CD8-positive, alpha-beta memory T cell (primary cell): ENCODE measurements at places on chromosomes 4 and X. TPM values are rescaled to one million over a fixed set of nuclear protein-coding genes. Genes with fewer than 3 reads are reported as not detected.

DMD gene
- 0.03 TPM for polyA plus RNA-seq

CENPVL3 gene
- polyA plus RNA-seq: not detected

ADGRG4 gene
- polyA plus RNA-seq: not detected

KLHL4 gene
- polyA plus RNA-seq: 0.43 TPM

SHROOM4 gene
- polyA plus RNA-seq: not detected

REPS2 gene
- 0.02 TPM for polyA plus RNA-seq

SASH3 gene
- 296 TPM for polyA plus RNA-seq

HDX gene
- 0.90 TPM for polyA plus RNA-seq

AFAP1 gene
- 2.3 TPM for polyA plus RNA-seq

SLITRK2 gene
- not detected for polyA plus RNA-seq

ASMTL gene
- polyA plus RNA-seq: 47.9 TPM

DCAF12L2 gene
- not detected for polyA plus RNA-seq

RAB41 gene
- polyA plus RNA-seq: not detected

ARHGAP4 gene
- polyA plus RNA-seq: 116 TPM

ADH5 gene
- 127 TPM for polyA plus RNA-seq

ELF4 gene
- polyA plus RNA-seq: 19.5 TPM

IGFBP7 gene
- not detected for polyA plus RNA-seq

GAGE12E gene
- not detected for polyA plus RNA-seq

MID1 gene
- polyA plus RNA-seq: not detected

SPANXN2 gene
- polyA plus RNA-seq: not detected

NLGN4X gene
- polyA plus RNA-seq: 0.21 TPM

OGT gene
- 35.6 TPM for polyA plus RNA-seq

FAM184B gene
- polyA plus RNA-seq: not detected

PRKX gene
- 79.4 TPM for polyA plus RNA-seq

MAOA gene
- polyA plus RNA-seq: 4.4 TPM

BEX5 gene
- 5.8 TPM for polyA plus RNA-seq

TXK gene
- 70.0 TPM for polyA plus RNA-seq

DSPP gene
- not detected for polyA plus RNA-seq

ZMAT1 gene
- polyA plus RNA-seq: 2.5 TPM

KANTR gene
- polyA plus RNA-seq: 1.6 TPM

ARHGAP36 gene
- polyA plus RNA-seq: not detected

DAPP1 gene
- polyA plus RNA-seq: 10.3 TPM

NHS gene
- polyA plus RNA-seq: not detected

PPP2R2C gene
- not detected for polyA plus RNA-seq

TLR6 gene
- 1.3 TPM for polyA plus RNA-seq

POF1B gene
- not detected for polyA plus RNA-seq

POU4F2 gene
- polyA plus RNA-seq: not detected

NXF2 gene
- not detected for polyA plus RNA-seq

ZNF630 gene
- 0.89 TPM for polyA plus RNA-seq

STBD1 gene
- 1.8 TPM for polyA plus RNA-seq

NUDT11 gene
- polyA plus RNA-seq: 0.82 TPM

SPANXA2 gene
- not detected for polyA plus RNA-seq

TRIML2 gene
- polyA plus RNA-seq: not detected

TECRL gene
- polyA plus RNA-seq: not detected
